ENCODE measurements at places on chromosomes 16 and 17.
A peak's percentile ranks its signal among the peaks of the same experiment; 100 is the strongest.

GRCh38 chr17:6408735-6409134 is 26.2 kb downstream of the AIPL1 start:
- no peak for DNase-seq

DNA sequence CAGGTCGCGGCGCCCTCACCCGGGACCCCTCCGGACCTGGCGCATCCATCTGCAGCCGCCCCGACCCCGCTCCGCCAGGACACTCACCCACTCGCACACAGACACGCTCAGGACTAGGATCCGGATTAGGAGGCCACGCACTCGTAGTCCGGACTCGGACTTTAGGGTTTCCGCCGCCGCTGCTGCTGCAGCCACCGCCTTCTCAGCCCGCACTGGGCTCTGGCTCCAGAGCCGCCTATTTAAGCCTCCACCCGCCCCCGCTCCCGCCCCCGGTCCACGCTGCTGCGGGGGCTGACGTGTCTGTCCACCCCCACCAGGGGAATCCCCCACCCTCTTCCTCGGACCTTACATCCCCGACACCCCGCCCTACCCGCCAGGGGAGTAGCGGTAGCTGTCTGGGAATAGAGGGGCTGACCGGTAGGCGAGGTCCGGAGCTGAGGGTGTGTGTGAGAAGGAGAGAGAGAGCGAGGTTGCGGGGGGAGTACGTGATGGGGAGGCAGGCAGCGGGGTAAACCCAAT is at the start of gene RRAD:
Gene RRAD, minus strand, starts transcription at position 214 of the 519 bp plus-strand sequence. CDS start 356 bp downstream, outside the sequence.
- no peak for DNase-seq

GRCh38 chr17:7234083-7234951 is at the start of gene DVL2:
DVL2 (minus strand) TSS chr17:7234517; CDS start chr17:7234262, 255 bp downstream.
- peak; percentile 95 for DNase-seq

- no peak for DNase-seq
Measured at GRCh38 chr16:27452569-27453493, 50.9 kb downstream of the IL21R start.

- DNase-seq, result no peak
Measured at GRCh38 chr17:72691586-72691985, 400.9 kb downstream of the SLC39A11 start.

- DNase-seq, result no peak
Measured at GRCh38 chr17:5378566-5379207, 40.8 kb downstream of the NUP88 start.

DNA sequence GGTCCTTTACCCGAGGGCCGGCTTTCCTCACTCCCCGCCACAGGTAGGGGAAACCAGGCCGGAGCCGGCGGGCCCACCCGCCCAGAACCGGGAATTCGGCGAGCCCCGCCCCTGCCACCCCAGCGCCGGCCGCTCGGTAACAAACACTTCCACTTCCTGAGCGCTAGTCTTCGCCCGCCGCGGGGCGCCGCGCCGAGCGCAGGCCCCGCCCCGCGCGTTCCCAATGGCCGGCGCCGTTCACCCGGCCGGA is 224 bp upstream of the NHERF1 start:
- DNase-seq, result no peak

DNA sequence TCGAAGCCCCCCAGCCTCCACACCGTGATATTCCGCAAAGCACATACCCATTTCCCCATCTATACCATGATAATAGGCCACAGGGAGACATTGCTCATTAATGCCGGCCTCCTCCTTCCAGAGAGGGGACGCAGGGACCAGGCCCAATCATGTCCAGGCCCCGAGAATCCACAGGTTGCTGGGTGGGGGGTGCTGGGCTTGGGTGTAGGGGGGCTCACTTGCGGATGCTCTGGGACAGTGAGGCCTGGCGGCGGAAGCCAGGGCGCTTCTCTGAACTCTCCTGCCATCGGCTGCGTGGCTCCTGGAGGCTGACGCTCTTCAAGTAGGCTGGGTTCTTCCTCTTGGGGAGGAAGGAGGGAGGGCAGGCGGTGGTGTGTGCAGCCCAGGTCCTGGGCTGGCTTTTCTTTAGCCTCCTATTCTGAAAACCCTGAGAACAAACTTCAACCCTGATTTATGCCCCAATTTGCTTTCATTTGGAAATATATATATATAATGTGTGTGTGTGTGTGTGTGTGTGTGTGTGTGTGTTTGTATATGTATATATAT is 12.2 kb downstream of the AANAT start:
- no peak for DNase-seq

DNA sequence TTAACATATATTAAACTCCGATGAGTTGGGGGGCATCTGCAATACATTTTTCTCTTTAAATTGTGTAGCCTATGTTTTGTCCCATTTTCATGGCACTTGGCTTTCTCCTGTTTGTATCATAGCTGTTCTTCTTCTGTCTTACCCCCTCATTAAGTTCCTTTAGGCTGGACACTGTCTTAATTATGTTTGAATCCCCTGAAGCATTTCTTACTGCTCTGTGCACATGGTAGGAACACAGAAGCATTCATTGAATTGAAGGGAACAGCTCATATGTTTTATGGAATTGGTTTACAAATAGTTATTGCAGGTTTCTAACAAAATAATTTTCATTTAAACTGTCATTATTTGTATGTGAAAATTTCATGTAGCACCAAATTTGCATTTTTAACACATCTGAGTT is 176.8 kb downstream of the TANC2 start:
- DNase-seq, result no peak

DNA sequence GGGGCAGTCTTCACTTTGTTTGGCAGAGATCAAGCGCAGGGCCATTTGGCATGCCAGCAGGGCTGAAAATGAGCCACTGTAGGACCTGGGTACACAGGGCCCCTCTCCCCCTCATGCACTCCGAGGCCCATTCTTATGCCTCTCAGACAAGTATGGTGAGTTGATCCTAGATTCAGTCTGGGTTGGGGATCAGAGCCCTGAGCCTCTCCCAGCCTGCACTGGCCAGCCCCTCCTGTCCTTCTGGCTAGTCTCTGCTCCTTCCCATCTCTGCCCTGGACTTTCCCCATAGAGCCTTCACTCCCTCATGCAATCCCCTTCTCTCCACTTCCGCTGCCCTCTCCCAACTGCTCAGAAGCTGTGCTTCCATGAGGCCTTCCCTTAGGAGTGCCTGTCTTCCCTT is 31.0 kb downstream of the SMARCE1 start:
- DNase-seq, result no peak

DNA sequence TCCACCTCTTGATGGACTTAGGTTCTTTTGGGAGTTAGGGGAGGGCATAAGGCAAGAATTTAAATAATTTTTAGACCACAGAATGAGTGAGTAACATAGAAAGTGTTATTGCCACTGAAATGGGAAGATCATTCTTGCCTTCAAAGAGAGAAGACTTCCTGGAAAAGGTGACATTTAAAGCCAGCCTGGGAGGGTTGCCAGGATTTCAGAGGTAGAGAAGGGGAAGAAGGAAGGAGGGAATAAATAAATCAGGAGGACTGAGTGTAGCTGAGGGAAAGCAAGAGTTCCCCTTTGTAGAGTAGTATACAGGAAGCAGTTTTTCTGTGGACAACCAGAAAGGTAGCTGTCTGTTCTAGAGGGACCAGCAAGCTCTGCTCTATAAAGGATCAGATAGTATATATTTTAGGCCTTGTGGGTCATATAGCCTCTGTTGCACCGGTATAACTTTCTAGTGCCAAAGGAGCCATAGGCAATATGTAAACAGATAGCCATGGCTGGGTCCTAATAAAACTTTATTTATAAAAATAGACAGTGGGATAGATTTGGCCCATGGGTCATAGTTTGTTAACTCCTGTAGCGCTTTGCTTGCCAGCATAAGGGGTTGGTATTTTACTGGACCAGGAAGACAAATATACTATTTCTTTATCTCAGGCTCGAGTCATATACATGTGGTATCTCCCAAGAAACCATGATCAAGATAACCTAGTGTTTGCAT is 147.2 kb upstream of the CACNG5 start:
- DNase-seq, result no peak

GRCh38 chr17:66426397-66427033 is 124.1 kb downstream of the PRKCA start:
- DNase-seq, result no peak

DNA sequence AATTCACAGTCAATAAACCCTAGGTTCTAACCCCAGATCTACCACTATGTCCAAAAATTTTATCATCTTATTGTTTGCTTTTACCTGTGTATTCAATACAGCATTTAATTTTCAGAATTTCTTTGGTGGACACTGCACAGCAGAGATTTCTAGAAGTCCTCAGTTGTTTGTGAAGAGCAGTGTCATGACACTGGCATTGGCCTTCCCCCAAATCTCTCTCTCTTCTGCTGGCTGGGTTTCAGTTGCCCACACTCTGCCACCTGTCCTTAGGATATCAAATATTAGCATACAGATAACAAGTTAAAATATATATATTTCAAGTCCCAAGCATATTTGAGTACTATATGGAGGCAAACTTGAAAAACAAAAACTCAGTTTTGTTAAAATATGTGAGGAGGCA is 2.0 kb upstream of the THUMPD1 start:
- no peak for DNase-seq

DNA sequence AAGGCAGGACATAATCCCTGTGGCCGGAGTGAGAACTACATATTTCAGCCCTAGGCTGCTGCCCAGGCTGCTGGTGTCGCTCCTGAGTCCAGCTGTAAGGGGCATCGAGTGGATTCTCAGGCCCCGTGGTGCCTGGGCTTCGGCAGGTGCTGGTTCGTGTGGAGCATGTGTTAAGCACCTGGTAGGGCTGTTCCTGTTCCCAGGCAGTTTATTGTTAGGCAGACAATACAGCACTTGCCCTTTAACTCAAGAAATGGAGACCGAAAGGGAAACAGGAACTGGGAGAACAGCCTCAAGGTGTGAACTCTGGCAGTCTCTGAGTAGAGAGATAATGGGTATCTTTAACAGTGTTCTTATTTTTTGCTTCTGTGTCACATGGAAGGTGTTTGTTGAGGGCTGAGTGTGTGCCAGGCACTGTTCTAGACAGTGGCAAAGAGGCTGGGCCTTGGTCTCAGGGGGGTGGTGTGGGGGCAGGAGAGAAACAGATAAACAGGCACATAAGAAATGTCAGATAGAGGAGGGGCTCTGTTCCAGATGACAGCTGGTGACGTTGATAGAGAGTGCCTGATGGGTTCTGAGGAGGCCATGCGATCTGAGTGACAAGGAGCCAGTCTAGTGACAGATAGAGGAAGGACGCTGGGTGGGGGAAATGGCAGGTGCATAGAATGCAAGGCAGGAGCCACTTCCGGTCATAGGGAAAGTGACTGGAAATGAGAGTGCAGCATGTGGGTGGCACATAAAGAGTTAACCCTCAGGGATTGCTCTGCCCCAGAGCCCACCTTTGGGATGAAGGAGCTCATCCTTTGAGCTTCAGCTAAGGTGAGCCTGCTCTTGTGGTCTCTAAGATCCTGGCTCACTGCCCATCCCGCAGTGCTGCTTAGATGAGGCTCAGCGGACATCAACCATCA is 33.8 kb downstream of the EPN2 start:
- no peak for DNase-seq

DNA sequence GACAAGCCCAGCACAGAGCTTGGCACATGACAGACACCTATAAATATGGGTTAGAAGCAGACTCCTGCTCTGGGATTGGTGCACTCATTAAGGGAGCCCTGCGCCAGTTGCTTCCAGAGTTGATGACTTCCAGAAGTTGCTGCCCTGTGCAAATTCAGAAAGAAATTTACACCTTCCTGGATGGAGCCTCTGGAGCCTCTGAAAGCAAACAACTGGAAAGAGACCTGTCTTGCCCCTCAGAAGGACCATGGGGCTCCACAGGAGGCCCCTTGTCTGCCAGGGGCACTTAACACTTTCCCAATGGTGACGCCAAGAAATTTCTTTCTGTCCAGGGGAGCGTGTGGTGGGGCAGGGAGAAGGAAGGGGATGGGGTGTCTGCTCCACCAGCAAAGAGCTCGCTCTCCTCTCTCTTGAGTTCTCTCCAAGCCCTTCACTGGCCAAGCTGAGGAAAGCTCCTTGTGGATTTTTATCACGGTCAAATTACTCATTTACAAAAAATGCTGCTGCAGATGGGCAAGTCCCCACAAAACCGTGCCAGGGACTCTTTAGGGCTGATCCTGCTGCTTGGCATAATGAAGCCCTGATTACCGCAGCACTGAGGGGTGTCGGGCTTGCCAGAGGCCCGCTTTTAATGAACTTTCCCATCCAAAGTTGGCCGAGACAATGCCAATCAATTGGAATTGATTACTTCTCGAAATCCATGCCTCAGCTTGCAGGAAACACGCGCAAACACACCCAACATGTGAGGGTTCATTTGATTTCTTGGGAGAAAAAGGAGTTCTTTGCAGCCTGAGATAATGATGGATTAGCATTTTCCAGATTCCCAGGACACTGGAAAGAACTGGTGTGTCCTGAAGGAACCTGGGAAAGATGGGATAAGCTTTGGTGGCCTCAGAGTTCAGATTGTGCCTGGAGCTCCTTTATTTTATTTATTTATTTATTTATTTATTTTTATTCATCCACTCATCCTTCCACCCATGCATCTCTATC is 583.6 kb upstream of the CDH5 start:
- DNase-seq, result no peak

DNA sequence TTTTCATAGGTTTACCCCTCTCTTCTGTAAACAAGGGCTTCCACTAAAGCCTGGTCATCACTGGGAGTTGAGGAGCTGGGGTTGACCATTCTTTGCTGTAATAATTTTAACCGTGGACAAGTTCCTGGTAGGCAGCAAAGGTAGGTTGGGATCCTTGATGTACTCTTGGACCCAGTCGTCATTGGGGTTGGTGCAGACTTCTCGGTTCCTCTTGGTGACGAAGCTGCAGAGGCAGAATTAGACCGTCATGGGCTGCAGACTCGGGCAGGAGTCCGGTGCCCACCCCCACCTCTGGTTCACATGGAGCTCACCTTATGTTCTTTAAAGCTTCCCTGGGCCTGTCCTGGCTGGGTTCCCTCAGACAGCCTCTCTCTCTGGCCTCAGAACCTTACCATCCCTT is 3.8 kb downstream of the CCL16 start:
- DNase-seq, result no peak

- no peak for DNase-seq
Measured at GRCh38 chr16:57764341-57765159, 29.0 kb downstream of the KATNB1 start.
